ENCODE measurements at places on chromosomes 4 and X.
A peak's percentile ranks its signal among the peaks of the same experiment; 100 is the strongest.

DNA sequence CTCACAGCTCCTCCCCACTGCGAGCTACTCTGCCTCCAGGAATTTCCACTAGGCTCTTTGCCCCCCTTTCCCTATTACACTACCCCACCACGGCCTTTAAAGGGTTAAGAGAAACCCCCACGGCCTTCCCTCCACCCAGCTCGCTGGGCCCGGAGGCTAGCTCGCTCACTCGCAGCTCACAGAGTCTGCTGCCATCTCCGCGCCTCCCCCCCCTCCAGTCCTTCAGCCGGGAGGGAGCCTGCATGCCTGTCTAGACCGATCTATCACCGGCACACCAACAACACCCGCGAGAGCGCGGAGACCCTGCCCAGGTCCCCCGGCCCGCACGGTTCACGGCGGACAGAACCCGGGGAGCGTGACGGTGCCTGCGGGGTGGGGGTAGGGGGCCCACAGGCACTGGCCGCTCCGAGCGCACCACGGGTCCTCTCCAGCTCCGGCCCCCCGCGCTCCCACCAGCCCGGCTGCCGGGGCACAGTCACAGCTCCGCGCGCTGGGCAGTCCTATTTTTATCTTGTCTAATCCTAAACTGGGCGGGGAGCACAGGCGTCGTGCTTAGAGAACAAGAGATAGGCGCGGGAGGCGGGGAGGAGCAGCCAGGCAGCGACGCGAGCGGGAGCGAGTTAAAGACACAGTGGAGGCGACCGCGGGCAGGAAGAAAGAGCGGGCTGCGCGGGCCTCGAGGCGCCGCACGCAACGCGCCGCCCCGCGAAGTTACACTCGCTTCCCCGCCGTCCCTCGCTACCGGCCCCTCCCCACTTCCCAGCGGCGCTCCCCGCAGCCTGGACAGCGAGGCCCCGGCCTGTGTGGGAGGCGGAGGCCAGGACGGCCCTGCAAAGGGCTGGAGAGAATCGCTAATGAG lies 3.5 kb downstream of the BCOR start:
- DNase-seq = no peak

- no peak for DNase-seq
Measured at GRCh38 chr4:86959588-86960500, 25.0 kb downstream of the AFF1 start.

DNA sequence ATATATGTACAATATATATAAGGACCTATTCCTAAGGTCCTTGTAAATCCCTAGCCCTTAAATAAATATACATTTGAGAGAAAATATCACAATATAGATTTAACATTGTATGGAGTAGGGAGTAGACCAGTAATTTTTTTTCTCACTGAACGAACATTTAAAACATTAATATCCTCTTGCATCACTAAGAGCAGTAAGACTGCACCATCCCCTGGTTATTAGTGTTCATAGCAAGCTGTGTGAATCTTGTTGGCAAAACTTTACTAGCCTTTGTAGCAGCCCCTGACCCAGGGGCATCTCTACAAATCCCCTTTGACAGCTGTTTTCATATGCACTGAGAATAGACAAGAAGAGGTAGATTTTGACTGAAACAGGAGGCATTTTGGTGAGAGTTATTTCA lies 146.5 kb downstream of the IL1RAPL2 start:
- no peak for DNase-seq

DNA sequence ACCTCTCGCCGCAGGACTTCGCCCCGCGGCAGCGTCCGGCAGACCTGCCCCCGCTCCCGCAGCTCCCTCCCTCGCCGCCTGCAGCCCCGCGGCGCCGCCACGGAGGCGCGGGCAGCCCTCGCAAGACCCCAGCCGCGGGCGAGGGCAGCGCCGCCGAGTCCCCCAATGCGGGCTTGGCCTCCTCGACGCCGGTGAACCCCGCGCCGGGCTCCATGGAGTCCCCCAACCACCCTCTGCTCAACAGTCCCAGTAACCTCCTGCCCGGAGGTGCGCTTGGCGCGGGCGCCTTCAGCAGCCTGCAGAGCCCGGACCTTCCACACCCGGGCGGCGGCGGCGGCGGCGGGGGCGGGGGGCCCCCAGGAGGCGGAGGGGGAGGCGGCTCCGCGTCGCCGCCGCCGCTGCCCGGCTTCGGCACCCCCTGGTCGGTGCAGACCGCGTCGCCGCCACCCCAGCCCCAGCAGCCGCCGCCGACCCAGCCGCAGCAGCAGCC lies 1.2 kb downstream of the CPEB2 start:
- peak; percentile 67 for DNase-seq

DNA sequence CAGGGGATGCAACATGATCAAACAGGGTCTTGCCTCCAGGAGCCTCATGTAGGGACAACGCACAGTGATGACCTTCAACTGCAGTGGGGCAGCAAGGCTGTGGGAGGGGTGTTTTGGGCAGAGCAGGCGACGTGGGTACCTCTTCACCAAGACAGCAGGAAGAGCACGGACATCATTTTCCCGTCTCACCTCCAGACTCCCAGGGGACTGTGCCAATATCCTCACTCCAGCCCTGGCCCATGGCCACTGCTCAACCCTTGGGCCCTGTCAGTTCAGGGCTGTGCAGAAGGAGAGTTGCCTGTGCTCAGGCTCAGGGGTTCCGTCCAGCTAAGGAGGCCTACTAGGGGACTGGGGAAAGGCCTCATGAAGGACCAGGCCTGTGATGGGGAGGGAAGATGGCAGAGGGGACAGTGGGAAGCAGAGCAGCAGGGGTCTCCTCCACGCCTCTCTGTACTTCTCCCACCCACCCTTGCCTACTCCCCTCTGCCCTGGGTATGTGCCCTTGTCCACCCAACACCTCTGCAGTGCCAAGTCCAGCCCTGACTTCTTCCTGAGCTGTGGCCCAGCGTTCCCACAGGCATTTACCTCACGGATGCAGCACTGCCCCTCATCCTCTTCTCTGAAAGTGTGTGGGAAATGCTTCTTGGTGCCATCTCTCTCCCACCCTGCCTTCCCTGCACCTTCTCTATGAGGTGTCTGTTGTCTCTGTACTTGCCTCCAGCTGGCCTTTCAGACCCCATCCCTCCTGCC lies 1.4 kb downstream of the IL9R start:
- DNase-seq = no peak

GRCh38 chr4:67087897-67088296 lies 457.4 kb downstream of the CENPC start:
- peak; percentile 18 for DNase-seq

GRCh38 chr4:185464887-185465286 lies 6.6 kb downstream of the CCDC110 start:
- no peak for DNase-seq

DNA sequence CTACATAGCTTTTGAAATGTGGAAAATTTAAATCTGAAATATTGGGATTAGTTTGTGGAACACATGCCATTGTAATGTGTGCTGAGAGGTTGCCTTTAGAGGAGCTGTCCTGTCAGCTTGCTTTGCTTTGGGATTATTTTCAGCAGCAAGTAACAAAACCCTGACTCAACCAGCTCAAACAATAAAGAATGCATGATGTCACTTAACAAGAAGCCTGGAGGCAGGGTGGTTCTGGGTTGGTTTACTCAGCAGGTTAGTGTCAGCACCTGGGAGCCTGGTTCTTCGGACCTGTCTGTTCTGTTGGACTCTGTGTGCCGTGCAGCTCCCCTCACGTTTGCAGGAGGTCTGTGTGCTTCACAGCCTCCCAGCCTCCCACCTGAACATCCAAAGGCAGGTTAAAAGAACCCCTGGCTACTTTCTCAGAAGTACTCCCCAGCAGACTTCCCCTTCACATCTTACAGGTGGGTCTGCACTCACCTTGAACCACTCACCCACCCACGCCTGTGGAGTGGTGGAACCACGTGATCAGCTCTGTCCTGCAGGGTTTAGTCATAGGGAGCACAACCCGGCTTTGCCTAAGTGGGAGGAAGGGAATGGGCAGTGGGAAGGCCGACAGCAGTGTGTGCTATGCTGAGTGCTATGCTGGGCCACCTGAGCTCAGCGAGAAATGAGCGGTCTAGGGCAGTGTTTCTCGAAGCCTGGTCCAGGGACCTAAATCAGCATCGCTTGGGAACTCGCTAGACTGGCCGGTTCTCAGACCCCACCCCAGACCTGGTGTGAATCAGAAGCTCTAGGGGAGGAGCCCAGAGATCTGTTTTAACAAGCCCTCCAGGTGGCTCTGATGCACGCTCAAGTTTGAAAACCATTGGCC lies 20.4 kb downstream of the TMEM131L start:
- DNase-seq = peak; percentile 31

DNA sequence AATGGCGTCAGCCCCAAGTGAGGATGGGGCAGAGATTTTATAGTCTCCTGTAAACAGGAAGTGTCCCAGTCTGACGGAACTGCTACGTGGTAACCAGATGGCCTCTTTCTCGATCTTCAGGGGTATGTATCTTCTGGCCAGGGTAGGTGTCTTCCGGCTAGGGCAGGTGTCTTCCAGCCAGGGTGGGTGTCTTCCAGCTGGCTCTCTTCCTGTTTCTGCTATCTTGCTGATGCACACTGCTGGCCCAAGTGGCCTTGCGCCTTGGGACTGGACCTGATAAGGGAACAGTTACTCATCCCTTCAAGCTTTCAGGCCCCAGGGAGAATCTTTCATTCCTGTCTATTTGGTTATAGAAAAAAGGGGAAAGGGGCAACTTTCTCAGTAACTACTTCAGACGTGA lies 178.7 kb upstream of the MAGEE2 start:
- DNase-seq = no peak

DNA sequence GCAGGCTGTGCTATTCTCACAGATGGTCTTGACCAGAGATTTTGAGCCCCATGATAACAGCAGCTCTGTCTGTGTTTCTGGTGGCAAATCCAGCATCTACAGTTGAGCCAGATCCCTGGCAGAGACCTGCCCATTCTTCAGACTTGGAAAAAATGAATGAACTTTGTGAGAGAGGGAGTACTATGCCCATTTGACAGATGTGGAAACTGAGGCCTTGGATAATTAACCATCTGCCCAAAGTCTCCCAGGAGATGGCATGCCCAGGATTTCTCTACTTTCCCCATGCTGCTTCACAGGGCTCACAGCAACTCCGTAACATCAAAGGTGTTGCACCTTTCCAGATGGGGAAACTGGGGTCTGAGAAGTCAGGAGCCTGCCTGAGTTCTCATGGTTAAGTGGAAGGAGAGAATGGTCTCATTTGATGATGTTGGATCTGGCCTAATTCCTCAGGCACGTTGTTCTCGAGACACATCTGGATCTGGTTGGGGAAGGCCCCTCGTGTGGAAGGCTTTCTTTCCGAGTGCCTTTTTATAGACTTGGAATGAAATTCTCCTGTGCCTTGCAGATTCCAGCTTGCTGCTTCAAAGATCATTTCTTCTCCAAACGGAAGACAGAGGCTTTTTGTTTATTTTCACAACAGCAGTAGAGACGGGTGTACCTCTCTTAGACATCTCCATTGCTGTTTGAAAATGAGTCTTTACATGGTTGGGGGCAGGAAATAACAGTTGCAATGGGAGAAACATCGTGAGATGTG lies 73.3 kb upstream of the STX18 start:
- no peak for DNase-seq

DNA sequence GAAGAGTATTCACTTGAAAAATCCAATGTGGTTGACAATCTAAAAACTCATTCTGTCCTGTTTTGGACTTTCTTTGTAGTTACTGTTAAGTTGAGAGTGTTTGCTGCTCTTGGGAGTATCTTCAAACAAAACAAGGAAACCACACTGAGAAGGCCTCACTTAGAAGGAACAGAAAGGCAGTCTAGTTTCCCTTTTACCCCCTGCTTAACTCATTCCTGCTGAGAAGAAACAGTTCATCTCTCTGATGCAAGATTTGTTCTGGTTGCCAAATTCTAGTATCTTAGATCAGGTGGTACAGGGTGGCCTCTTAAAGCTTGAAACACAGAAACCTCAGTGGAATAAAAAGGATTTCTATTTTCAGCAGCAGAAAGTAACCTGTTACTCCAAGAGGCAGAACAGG lies 41.4 kb downstream of the GUCY2F start:
- no peak for DNase-seq

DNA sequence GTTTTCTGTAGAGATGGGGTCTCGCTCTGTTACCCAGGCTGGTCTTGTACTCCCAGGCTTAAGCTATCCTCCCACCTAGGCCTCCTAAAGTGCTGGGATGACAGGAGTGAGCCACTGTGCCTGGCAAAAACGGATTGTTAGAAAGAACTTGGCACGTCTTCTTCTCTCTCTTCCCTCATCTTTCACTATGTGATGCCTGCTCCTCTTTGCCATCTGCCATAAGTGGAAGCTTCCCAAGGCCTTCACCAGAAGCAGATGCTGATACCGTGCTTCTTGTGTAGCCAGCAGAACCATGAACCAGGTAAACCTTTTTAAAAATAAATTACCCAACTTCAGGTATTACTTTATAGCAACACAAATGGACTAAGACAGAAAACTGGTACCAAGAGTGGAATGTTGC lies 36.9 kb upstream of the HUWE1 start:
- DNase-seq = no peak

GRCh38 chr4:52431869-52432268 lies 227.2 kb downstream of the USP46 start:
- DNase-seq = no peak

GRCh38 chrX:133586443-133586842 lies 171.2 kb upstream of the GPC4 start:
- no peak for DNase-seq

DNA sequence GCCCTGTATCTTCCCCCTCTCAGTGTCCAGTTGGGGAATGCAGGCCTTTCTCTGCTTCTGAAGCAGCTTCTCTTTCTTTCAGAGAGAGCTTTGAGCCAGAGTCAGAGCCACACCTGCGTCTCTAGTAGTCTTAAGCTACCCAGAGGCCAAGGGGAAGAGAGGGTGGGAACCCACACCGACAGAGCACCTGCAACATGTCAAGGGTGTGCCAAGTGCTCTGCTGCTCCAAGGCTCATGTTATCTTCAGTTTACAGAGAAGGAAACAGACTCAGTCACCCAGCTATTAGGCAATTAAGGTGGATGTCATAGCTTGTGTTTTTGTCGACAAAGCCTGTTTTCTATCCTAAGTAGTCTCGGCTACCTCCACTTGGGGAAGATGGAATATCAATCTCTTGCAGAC lies 22.7 kb upstream of the RNF212 start:
- DNase-seq = no peak
